ENCODE measurements at places on chromosomes 13 and 19.

DNA sequence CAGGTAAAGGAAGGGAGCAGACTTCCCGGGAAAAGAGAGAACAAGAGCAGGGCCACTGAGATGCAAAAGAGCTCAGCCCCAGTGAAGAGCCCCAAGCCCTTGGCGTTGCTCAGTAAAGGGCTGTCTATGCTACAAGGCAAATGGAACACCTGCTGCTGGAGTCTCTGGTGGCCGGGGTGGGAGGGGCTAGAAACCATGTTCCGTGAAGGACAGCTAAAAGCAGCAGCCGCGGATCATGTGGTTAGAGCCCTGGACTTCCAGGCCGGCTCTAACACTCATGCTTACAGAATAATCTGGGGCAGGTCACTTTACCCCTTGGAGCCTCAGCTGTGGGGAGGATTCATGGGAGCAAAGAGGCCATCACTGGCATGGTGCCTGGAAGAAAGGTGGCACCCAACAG, 17.8 kb downstream of the POU2F2 start:
- no peak for DNase-seq

- DNase-seq = no peak
Measured at GRCh38 chr13:28320209-28320608, 174.7 kb downstream of the FLT1 start.

- no peak for DNase-seq
Measured at GRCh38 chr19:48085076-48085475, 25.5 kb downstream of the PLA2G4C start.

DNA sequence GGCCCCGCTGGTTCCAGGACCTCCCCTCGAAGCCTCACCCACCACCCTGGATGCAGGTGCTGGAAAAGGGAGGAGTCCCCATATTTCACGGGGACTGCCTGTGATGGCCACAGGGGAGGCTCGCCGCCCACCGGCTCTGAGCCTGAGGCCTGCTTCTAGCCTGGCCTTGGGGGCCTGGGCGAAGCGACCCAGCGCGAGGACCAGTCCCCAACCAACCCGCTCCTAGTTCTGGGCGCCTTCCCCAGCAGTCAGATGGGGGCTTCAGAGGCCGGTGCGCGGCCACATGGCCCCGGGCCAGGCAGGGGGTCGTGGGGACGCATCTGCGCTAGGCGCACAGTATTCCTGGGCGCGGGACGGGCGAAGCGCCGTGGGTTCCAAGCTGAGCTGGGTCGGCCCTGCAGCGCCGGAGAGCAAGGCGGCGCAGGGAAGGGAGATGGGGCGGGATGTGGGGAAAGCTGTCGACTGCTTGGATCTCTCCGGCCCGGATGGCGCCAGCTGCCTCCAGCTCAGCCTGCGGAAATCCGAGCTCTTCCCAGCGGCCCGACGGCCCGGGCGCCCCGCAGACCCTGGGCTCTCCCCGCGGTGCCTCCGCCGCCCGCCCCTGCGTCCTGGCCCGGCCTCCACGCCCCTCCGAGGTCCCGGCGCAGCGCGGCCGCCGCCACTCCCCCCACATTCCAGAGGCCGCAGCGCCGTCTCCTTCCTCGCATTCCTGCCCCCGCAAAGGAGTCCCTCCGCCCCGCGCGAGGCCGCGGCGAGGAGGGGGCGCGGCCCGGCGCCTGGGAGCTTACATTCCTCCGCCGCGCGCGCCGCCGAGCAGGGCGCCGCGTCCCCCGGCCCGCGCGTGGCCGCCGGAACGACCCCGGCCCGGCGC, at the start of gene WTIP:
Gene WTIP (plus strand): TSS at position 788 of the 871 bp plus-strand sequence. CDS start 217 bp downstream, outside the sequence.
- DNase-seq = no peak

- DNase-seq = no peak
Measured at GRCh38 chr19:10191347-10191746, 3.4 kb downstream of the DNMT1 start.

Measured in CD4-positive, alpha-beta T cell treated with Interleukin-17A for 4 hours (primary cell).